ENCODE measurements at places on chromosomes 6 and 20.

DNA sequence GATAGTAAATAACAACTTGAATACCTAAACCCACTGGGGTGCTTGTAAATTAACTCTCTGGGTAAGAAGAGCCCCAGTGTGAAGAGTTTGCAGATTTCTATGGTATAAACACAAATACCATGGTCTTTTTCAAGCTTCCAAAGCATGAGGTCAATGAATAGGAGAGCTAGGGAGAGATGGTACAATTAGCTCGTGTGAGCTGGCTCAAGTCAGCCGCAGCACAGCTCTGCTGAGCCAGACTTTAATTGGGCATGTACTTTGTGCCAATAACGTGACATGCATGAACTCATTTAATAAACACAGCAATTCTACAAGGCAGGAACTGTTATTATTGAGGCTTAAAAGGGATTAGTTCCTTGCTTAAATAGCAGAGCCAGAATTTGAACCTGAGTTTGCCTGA is 684.2 kb downstream of the KIF16B start:
- no peak for DNase-seq

GRCh38 chr6:167706313-167707109 is 120.2 kb upstream of the AFDN start:
- no peak for DNase-seq

DNA sequence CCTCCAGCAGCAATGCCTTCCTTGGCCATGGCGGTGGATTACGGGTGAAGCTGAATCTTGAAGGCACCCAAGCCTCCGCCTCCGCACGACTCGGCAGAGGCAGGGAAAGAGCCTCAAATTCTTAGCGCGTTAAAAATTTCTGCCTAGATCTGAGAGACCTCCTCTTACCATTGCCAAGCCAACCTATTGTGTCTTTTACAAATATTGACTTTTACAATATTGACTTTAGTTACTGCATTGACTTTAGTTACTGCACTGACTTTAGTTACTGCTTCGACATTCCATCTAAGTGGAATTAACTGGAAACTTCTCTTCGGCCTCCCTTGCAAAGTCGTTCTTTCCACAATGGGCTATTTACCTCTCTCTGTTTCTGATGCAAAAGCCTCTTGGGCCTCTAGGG is 13.8 kb upstream of the AKAP12 start:
- no peak for DNase-seq

DNA sequence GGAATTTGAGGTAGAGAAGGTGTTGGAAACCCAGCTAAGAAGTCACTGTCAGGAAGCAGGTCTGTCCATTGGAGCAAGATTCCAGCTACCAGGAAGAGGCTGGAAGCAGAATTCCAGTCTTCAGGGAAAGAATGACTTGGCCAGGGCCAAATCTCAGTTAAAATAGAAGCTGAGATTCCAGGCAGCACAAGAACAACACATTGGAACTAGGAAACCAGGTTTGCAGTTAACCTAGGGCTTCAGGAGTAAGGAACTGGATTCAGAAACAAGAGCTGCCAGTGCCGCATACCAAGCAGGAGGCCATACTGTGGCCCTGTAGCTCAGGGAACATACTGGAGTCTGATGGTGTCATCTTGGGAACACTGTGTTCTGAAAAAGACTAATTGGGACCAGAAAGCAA is 73.7 kb upstream of the FUCA2 start:
- no peak for DNase-seq

- no peak for DNase-seq
These were observed 174.5 kb downstream of the SOX4 start for GRCh38 chr6:21767891-21768648.

- DNase-seq, result no peak
These were observed 793 bp upstream of the PDSS2 start for GRCh38 chr6:107460083-107460631.

- no peak for DNase-seq
These were observed 986.8 kb upstream of the SLC35B3 start for GRCh38 chr6:9422138-9422537.

GRCh38 chr20:47727170-47727880 is 58.0 kb downstream of the SULF2 start:
- DNase-seq, result no peak

- DNase-seq, result no peak
These were observed 435.6 kb upstream of the RUNX2 start for GRCh38 chr6:44892579-44892978.

GRCh38 chr6:132357120-132357519 is 44.2 kb downstream of the MOXD1 start:
- no peak for DNase-seq

- no peak for DNase-seq
These were observed 38.2 kb downstream of the NOX3 start for GRCh38 chr6:155417454-155417853.

- no peak for DNase-seq
These were observed 16.9 kb upstream of the PPP1R3G start for GRCh38 chr6:5068153-5068751.

GRCh38 chr6:90530882-90531281 is 56.0 kb downstream of the MAP3K7 start:
- DNase-seq, result no peak

GRCh38 chr6:37502703-37503291 is 3.1 kb upstream of the CCDC167 start:
- no peak for DNase-seq

DNA sequence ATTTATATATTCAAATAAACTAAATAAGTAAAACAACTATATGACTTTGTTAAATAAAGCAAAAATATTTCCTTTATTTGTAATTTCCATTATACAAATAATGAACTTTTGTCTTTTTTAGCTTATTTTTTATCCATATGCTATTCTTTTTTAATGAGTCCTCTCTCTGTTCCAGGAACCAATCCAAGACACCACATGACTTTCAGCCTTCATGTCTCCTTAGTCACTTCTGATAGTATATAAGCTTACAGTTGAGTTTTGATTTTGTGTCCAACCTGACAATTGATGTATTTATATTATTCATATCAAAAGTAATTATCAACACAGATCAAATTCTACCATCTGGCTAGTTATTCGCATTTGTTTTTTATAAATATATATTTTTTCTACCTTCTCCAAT is 582.3 kb upstream of the GJE1 start:
- no peak for DNase-seq

DNA sequence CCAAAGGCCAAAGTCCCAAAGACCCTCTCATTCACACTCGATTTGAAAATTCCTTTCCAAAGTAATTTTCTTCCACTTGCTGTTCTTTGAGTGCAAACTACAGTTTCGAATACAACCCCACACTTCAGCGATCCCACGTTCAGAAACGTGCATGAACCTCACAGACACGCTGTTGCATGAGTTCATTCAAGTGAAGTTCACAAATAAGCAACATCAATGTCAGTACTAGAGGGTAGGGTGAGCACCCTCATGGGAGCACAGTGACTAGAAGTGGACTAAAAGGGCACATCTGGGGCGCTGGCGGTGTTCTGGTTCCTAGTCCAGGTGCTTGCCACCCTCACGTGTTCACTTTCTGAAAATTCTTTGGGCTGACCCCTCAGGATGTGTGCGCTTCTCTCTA is 59.0 kb downstream of the FAM50B start:
- DNase-seq, result no peak

- DNase-seq, result no peak
These were observed 13.5 kb upstream of the BAG2 start for GRCh38 chr6:57158658-57159057.

DNA sequence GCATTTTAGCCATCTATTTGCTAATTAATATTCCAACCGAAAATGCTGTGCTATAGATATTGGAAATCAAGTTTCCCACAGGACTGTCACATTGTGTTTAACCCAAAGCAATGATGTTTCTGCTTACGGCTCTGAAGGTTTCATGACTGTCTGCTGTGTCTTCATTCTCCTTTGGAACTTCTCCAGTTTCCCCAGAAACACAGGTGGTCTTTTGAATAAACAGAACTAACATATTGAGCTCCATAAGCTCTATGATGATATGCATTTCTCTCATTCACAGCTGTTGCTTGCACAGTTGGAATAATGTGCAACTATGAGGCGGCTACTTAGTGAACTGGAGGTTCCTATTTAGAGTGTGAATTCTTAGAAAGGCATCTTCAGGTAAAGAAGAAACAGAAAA is 266.0 kb upstream of the ID4 start:
- no peak for DNase-seq

GRCh38 chr20:47574616-47575364 is 73.1 kb downstream of the NCOA3 start:
- no peak for DNase-seq

DNA sequence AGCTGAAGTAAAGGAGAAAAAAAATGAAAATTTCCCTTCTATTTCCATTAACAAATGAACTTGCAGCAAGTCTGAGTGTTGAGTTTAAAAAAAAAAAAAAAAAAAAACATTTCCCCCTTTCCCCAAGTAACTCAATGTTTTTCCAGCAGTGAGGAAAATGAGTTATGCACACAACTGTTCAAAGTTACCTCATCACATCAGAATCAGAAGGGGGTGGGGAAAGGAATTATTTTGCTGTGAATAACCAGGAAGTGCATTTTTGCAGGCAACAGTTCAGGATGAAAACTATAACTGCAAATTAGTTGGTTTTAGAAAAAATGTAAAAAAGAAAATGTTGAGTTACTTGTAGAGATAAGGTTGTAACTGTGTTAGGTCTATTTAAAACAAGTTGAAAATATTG is 568.9 kb upstream of the CITED2 start:
- DNase-seq, result no peak

DNA sequence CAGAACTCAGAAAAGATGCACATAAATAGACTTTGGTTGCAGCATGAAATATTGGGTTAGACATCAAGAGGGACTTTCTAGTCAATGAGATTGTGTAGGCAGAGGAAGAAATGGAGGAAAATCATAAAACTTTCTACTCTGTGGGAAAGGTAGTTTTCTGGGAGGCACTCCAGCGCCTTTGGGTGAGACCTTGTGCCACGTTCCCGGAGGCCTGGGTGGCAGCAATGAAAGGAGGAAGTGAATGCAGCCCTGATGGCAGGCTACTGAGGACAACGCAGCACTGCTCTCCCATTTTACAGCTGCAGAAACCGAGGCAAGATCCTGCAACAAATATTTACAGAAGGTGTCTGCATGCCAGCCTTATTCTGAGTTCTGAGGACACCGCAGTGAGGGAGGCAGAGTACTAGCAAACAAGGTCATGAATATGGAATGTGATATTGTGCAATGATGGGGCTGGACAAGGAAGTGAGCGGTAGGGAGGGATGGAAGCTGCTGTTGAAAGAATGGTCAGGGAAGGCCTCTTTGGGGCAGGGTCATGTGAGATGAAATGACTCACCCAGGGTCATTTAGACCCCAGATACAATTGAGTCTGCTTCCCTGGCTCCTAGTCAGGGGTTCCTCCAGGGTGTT is 159.1 kb downstream of the TFAP2C start:
- no peak for DNase-seq

DNA sequence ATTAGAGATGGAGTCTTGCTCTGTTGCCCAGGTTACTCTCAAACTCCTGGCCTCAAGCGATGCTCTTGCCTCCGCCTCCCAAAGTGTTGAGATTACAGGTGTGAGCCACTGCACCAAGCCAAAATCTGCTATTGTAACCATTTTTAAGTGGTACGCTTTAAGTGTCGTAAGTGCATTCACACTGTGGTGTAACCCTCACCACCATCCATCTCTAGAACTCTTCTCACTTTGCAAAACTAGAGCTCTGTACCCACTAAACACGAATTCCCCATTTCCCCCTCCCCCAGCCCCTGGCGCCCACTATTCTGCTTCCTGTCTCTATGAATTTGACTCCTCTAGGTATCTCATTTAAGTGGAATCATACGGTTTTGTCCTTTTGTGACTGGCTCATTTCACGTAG is 2.8 kb upstream of the FAM83C start:
- DNase-seq, result no peak

GRCh38 chr6:106446983-106447382 is 86.5 kb downstream of the CRYBG1 start:
- no peak for DNase-seq

DNA sequence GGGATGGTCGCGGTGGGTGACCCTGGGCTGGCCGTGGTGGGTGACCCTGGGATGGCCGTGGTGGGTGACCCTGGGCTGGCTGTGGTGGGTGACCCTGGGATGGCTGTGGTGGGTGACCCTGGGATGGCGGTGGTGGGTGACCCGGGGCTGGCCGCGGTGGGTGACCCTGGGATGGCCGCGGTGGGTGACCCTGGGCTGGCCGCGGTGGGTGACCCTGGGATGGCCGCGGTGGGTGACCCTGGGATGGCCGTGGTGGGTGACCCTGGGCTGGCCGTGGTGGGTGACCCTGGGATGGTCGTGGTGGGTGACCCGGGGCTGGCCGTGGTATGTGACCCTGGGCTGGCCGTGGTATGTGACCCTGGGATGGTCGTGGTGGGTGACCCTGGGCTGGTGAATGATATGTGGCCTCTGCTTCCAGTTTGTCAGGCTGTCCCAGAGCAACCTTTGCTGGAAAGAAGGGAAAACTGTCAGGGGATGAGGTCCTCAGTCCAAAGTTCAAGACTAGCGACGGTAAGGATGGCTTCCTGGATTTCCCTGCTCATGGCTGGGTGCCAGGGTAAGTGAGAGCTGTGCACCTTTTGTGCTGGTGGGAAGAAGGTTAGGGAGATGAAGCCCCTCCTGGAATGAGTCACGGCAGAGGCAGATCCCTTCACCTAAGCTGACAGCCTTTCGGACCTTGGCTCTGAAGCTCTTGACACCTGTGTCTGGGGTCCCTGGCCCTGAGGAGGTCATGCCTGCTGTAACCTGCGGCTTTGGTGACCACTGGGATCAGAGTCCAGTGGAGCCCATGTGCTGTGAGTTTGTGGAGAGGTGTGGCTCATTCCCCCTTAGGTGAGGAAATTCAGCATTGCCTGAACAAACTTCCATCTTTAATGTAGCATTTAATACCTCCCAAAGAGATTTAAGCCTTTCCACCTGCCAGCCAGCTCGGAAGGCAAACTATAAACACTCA is 19.1 kb upstream of the PCMTD2 start:
- no peak for DNase-seq

GRCh38 chr6:101462576-101462975 is 69.1 kb downstream of the GRIK2 start:
- DNase-seq, result no peak

- no peak for DNase-seq
These were observed 23.3 kb upstream of the ARFGEF2 start for GRCh38 chr20:48898210-48898609.

DNA sequence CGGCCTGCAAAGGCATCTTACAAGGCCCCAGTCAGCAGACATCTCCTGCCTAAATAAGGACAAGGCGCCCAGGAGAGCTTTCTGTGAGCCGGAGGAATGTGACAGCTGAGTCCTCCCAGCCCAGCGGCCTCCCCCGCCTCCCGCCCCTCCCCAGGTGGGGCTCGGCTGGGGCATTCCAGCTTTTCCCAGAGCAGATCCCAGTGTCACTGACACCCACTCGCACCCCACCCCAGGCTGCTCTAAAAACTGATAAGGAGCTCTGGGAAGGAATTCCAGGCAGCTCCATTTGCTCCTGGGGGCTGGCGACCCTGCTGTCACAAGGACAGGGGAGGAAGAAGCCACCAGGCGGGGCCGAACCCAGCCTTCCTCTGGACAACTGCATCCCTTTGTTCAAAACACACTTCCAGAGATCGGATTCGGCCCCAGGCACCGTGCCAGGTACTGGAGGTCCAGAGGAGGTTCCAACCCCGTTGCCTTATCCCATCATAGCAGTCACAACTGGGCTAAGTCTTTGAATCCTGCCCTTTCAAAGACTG is 49.7 kb downstream of the JPH2 start:
- DNase-seq, result no peak
